Stimulated activated CD4-positive, alpha-beta T cell treated with anti-CD3 and anti-CD28 coated beads, Interleukin-4, amount 100 ng/mL, for 48 hours (primary cell): ENCODE measurements at places on chromosomes 1 and 21.

GRCh38 chr1:43688594-43689000 lies 18.7 kb upstream of the ST3GAL3 start:
- DNase-seq: no peak

GRCh38 chr1:172719066-172719627 lies 60.2 kb downstream of the FASLG start:
- DNase-seq: no peak

- DNase-seq: no peak
These were observed 74.6 kb downstream of the ZNF648 start for GRCh38 chr1:181986907-181987305.

DNA sequence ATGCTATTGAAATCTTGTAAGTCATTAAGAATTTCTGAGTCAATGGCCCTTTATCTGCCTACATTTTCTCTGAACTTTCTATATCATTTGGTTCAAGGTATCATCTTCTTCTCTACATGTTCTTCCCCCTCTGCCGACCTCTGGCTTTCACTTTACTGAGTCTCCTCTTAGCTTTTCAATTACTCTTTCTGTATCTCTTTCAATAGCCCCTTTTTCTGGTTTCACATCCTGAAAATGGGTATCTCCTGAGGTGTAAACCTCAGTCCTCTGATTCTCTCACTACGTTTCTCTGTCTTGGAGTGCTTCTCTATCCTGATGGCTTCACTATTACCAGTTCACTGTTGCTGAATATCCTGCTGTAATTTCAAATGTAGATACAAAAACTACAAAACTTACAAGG lies 98.9 kb downstream of the LYST start:
- no peak for DNase-seq

GRCh38 chr1:86596741-86597290 lies 49.9 kb downstream of the CLCA4 start:
- no peak for DNase-seq

GRCh38 chr21:28674763-28675162 lies 317.9 kb downstream of the LTN1 start:
- DNase-seq: no peak

- no peak for DNase-seq
These were observed 25.1 kb downstream of the SNAP47 start for GRCh38 chr1:227760377-227760776.

- no peak for DNase-seq
These were observed 1105.3 kb upstream of the TMPRSS15 start for GRCh38 chr21:19508844-19509243.

GRCh38 chr1:215394084-215394991 lies 172.8 kb upstream of the KCTD3 start:
- no peak for DNase-seq

GRCh38 chr1:54885807-54886723 lies 930 bp downstream of the DHCR24 start:
- no peak for DNase-seq

GRCh38 chr1:170661646-170662411 lies 2.1 kb upstream of the PRRX1 start:
- DNase-seq: no peak

GRCh38 chr1:228497206-228497605 lies 10.0 kb downstream of the RNF187 start:
- no peak for DNase-seq

- no peak for DNase-seq
These were observed 243.4 kb downstream of the ADGRL2 start for GRCh38 chr1:82044111-82044510.

DNA sequence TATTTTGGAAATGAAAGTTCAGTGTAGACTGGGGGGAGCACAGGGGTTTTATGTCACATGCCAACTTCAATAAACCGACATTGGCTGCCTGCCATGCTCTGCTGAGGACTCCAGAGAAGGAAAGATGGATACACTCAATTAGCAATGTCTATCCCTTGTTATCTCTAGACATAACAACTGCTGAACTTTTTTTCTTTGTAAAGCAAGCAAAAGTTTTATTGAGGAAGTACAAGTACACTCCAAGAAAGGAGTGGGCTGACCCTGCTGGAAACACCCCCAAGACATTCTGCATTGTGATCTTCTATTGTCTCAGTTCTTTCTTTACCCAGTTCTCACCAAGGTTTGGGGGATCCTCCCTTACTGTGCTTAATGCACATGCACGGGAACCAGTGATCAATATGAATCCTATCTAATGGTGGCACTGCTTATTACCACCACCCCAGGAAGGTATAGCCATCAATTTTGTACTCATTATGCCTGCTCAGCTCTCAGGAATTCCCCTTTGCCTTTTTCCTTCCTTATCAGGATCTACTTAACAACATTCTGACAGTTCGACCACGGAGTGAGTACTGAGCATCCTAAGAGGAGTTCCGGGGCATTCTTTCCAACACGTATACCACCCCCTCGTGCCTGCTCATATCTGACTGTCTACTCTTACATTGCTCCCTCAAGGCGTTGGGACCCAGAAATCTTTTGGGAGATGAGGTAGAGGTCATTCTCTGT lies 28.7 kb downstream of the SYNJ1 start:
- no peak for DNase-seq

GRCh38 chr1:56855190-56855589 lies 593 bp downstream of the C8A start:
- no peak for DNase-seq

DNA sequence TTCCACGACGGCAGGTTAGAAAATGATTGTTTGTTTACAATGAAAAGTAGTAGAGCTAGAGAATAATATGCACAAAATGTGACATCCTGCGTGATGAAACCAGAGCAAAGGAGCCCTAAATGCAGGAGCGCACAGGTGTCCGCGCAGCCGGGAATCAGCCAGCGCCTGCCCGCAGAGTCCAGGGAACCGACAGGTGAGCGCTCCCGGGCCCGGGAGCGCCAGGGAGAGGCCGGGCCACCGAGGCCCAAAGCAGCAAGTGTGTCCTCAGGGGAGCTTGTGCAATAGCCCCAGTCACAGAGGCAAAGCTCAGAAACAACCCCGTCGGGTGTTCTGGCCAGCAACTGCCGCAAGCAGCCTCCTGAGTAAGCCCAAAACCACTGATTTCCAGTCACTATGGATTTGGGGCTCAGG lies 789 bp upstream of the GALE start:
- DNase-seq: no peak

DNA sequence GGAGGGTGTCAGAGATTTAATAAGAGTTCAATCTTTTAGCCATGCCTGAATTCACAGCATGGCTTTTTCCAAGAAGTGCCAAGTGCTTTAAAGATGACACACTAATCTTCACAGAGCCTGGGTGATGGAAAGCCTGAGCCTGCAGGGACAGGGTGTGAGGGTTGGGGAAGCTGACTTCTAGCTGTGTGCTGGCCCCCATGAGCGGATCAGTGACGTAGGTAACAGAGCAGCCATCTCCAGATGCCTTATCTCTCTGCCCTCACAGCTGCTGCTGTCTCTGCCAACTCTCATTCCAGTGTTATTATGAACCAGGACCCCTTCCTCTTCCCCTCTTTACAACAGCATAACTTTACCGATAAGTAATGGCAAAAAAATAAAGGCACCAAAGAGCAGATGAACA lies 30.6 kb downstream of the FAM78B start:
- no peak for DNase-seq

DNA sequence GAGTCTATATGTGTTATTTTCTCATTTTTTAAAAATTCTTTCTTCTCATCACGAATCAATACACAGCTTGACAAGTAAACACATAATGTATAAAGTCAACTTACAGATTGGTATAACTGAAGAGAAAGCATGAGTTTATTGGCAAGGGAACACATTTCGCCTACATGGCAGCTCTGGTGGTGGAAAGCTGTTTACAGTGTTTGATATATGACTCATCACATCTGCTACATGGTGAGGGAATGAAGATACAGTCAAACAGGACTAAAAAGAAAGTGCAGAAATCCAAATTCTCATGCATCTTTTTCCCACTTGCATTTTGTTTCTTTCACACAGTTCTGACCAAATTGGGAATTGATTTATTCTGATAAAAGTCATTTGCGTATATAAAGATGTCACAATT lies 122.2 kb upstream of the ADGRL4 start:
- DNase-seq: no peak

GRCh38 chr1:35047188-35047858 lies 15.6 kb upstream of the ZMYM6 start:
- DNase-seq: no peak
